Kidney capillary endothelial cell (primary cell): ENCODE measurements at places on chromosomes 7 and 10.

DNA sequence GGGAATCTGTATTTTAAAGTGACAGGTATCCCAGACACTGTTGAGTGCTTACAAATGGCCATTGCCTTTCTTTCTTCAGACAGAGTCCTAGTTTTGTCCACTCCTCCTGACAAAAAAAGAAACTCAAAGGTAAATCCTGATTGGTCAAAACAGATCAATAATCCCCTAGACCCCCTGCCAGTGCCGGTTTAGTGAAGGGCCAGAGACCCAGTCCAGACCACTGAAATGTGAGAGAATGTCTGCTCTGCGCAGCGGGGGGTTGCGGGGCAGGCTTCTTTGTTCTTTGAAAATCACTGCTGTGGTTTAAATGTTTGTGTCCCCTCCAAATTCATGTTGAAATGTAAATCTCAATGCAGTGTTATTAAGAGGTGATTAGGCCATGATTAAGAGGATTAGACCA, 177.7 kb upstream of the GPR26 start:
- DNase-seq, result no peak

DNA sequence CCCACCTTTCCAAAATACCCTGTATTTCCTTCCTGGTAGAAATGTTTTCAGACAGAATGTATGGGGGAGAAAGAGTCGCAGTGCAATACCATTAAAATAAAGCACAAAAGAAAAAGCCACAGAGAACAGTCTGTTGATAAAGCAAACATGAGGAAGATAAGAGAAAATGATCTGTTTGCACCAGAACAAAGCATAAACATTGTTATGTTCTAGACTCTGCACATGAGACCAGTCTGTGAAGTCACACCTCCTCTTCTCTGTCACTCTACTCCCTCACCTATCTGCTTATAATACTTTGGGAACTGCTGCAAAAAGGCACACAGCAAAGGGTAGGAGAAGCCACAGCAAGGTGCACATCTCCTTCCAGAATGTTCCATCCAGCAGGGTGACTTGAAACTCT, 67.2 kb upstream of the LRGUK start:
- no peak for DNase-seq

- no peak for DNase-seq
These were observed 15.1 kb upstream of the SVIL start for GRCh38 chr10:29649561-29650551.

DNA sequence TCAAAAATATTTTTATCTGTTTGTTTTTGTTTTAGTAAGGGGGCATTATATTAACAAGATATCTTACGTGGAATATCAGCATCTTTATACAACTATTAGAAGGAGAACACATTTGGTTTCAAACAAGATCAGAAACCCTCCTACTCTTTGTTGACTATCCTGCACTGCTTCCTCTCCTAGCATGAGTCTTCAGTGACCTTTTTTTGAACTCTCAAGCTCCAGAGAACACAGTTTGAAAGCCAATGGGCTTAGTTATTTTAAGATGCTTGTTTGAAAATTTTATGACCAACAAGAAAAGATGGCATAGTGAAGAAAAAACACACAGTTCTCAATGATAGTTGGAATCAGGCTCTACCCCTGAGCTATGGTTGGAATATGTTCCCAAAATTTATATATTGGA, 37.2 kb upstream of the RTKN2 start:
- DNase-seq, result no peak

DNA sequence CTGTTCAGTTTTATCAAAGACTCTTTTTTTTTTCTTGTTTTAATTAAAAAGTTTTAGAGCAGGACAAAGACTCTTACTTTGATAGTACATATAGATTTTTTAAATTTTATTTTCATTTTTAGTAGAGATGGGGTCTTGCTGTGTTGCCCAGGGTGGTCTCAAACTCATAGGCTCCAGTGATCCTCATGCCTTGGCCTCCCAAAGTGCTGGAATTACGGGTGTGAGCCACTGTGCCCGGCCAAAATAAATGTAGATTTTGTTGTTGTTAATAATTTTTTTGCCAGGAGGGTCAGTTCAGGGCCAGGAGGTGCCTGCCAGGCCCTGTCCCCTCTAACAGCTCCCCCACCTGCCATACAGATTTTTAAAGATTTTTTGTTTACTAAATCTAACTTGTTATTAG, 17.0 kb downstream of the DENND10 start:
- no peak for DNase-seq

DNA sequence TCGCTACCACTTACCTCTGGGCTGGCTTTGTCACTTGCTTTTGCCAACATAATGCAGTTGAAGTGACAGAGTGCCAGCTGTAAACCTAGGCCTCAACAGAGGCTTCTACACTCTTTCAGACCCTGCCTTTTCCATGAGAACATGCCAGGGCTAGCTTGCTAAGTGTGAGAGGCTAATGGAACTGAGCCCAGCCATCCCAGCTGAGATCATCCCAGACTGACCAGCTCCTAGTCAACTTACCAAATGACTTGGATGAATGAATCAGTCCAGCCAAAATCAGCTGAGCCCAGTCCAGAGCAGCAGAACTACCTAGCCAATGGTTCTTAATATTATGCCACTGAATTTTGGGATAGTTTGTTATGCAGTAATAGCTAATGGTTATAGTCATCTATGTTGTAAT, 34.7 kb upstream of the MKLN1 start:
- DNase-seq, result no peak

GRCh38 chr7:90488220-90488619, 18.8 kb downstream of the PTTG1IP2 start:
- DNase-seq, result no peak

DNA sequence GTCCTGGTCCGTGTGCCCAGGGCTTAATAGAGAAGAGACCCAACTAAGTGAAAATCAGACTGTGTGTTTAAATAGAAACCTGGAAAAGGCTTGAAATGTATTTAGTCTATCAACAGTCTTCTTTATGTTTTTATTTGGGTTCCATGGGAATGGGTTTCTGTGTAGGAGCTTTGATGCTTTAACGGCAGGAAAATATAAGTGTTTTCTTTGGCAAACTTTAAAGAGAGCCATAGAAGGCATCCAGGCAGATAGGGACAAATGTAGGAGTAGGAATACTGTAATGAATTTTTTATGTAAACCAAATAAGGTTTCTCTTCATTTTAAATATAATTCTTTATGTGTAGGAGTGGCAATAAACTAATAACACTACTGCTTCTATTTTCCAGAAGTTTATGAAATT, 989.0 kb downstream of the GATA3 start:
- no peak for DNase-seq

GRCh38 chr7:33669251-33669670, 236.1 kb upstream of the BMPER start:
- peak; percentile 49 for DNase-seq

- no peak for DNase-seq
These were observed 86.8 kb upstream of the STEAP1B start for GRCh38 chr7:22586786-22587140.

DNA sequence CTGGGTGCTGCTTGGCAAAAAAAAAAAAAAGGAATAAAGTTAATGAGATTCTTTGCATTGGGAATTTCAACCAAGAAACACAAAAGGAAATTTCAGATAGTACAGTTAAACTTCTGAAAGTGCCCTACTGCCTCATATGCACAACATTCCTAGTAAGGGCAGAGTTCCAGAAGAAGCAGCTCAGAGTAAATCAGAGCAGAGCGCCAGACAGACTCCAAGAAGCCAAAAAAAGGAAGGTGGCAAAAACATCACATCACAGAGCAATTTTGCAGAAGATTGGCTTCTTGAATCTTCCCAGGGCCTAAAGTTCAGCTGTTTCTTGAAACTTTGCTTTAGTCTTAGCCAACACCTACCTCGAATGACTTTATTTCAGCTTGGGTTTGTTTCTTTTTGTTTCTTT, 544.1 kb downstream of the XPNPEP1 start:
- no peak for DNase-seq

DNA sequence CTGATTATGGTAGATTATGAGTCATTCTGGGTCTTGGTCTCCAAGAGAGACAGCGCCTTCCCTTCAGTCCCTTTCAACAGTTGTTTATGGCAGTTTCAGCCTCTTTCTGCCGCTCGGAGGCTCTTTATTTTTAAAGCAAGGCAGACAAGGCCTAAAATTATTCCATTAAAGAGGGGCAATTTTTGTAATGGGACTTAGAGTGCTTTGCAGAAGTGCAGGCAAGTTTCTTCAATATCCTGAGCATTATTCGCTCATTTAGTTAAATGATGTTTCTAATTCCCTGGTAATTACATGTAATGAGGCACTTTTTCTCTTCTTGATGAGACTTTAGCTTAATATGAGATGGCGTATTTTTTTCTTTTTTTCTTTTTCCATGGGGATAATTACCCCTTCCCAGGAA, 33.6 kb downstream of the BUB3 start:
- DNase-seq, result no peak

DNA sequence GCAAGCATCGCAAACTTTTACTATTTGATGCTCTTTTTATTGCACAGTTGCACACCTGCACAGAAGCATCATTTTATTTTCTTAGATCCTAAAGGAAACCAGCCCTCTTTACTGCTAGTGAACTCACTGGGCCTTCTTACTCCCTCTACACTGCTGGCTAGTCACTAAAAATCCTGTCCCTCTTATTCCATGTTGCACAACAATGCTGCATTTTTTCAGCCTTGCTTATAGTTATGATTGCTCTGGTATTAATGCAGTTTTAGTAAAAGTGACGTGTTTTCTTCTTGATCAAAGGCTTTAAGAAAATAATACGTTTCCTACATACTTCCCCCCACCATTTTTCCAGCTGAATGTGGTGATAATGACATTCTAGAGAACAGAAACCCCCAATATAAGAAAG, 132.9 kb upstream of the FAM3C start:
- no peak for DNase-seq
